ENCODE measurements at places on chromosomes 3 and 15.

- DNase-seq, result no peak
Measured at GRCh38 chr3:55937301-55937700, 450.2 kb upstream of the WNT5A start.

DNA sequence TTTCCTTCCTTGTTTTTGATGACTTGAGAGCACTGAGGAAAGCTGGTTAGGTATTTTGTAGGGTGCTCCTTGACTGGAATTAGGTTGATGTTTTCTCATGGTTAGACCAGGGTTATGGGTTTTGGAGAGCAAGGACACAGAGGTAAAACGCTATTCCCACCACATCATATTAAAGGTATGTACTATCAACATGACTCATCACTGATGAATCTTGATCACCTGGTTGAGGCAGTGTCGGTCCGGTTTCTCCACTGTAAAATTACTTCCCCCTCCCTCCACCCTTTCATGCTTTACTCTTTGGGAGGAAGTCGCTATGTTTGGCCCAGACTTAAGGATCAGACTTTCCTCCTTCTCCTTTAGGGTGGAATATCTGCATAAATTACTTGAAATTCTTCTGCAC, 201.6 kb downstream of the EDEM1 start:
- DNase-seq, result no peak

GRCh38 chr3:150721285-150722130, 17.8 kb upstream of the ERICH6 start:
- no peak for DNase-seq

DNA sequence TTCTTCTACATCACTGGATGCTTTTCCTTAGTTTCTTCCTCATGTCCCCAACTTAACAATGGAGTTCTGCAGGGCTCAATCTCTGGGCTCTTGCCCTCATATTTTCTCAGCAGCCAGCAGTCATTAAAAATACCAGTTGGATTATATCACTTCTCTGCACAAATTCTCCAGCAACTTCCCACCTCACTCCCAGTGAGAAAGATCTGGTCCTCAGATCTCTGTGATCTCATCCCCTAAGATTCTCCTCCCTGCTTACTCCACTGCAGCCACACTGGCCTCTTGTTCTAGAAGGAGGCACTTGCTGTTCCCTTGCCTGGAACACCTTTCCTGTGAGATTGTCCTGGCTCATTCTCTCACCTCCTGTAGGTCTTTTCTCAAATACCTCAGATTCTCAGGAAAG, 6.1 kb downstream of the ERICH6 start:
- DNase-seq, result no peak

DNA sequence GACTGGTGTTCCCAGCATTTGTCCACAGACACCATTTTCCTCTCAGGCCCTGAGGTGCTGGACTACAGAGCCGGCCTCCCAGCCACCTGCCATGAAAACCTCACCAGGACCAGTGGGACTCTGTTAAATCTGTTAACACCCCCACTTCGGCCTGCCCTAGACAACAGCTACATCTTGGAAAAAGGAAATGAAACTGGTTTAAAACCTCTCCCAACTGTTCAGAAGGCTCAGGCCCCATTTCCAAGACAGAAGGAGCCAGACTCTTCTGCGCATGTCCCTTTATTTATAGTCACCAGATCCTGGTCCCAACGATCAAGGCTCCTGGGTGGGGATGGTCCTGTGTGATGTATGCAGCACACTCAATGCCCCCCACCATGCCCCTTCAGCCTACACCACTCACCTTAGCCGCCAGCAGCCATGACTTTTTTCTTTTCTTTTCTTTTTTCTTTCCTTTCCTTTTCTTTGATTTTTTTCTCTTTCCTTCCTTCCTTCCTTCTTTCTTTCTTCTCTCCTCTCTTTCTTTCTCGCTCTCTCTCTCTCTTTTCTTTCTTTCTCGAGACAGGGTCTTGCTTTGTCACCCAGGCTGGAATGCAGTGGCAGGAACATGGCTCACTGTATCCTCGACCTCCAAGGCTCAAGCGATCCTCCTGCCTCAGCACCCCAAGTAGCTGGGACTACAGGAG, 25.5 kb upstream of the FLNB start:
- DNase-seq, result no peak

- DNase-seq, result no peak
Measured at GRCh38 chr3:127486321-127486944, 104.1 kb downstream of the TPRA1 start.

DNA sequence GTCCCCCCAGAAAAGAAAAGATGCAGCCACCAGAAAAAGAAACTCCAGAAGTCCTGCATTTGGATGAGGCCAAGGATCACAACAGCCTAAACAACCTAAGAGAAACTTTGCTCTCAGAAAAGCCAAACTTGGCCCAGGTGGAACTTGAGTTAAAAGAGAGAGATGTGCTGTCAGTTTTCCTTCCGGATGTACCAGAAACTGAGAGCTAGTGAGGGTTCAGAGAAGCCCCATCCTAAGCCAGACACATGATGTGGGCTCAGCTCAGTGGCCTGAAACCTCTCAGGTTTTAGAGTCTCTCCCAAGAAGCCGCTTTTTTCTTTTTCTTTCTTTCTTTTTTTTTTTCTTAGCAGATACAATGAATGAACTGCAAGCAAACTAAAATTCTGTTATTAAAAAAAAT, 7.8 kb downstream of the SLC51B start:
- no peak for DNase-seq

DNA sequence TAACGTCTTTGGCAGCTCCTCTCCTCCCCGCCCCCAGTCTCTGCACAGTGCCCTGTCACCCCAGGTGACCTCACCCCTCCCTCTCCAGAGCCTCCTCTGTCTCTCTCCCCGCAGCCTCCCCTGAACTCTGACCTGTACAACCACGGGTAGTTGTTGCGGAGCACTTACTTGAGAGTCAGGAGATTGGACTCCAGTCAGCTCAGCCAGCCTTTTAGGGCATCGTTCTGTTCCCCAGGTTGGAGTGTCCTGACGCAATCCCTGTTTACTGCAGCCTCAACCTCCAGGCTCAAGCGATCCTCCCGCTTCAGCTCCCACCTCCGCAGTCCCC, 177.7 kb downstream of the UACA start:
- DNase-seq, result peak; percentile 33

GRCh38 chr3:31831591-31831990, 149.5 kb downstream of the OSBPL10 start:
- DNase-seq, result no peak

DNA sequence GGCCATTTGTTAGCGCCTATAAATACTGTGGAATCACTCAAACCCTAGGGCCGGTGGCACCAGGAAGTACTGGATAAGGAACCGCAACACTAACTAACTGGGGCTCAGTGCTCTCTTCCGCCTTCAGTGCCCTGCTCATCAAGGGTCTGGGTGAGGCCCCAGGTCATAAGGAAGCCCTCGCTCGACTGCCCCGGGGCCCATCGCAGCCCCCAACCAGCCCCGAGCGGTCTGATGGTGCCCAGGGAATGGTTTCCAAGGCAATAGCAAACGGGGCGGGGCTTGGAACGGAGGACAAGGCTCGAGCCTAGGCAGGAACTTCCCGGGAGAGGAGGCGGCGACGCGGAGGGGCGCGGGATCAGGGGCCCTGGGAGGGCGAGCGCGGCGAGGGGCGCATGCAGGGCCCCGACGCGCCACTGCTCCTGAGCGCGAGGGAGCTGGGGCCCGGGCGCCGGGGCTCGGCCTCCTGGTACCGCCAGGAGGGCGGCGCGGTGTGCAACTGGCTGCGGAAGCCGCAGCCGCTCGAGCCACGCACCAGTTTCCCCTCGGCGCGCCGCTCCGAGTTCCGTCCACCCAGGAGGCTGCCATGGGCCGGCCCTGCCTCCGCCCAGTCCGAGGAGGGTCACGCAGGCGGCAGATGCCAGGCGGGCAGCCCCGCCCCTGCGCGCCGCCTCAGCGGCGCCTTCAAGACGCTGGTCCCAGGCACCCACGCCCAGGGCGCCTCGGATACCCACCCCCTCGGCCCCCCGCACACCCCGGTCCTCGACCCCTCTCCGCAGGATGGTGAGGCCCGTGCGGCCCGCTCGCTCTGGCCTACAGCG, at the start of gene TTLL3:
TTLL3 (plus strand) TSS at position 648 of the 818 bp plus-strand sequence. CDS start 400 bp downstream, outside the sequence.
- peak; percentile 59 for DNase-seq

DNA sequence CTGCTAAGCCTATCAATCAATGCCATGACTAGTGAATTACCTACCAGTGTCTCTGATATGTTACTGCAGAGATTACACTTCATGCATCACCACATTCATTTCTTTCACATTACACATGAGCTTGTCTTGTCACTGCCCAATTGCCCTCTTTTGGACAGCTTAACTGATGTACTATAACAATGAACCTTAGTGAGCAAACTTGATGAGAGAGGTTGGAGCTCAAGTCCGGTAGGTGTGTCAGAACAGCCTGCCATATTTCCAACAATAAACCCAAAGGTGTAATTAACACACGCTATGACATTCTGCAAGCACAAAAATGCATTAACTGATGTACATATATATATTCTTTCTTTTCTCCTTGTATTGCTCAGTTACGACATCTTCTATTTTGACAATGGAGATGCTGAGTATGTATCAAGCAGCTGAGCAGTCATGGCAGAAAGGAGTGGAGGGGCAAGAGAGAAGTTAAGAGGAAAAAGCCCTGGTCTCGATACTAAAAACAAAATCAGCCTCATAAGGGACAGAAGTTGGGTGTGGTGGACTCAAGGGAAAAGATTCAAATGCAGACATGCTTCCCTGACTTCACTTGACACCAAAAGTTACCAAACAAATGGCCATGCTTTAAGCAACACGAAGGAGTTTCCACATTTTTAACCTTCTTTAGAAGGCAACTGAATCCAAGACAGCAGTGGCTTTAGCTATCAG, 538.2 kb downstream of the FOXP1 start:
- no peak for DNase-seq

- DNase-seq, result no peak
Measured at GRCh38 chr3:127959873-127960272, 44.8 kb downstream of the KBTBD12 start.

GRCh38 chr3:126514161-126514560, 3.4 kb downstream of the UROC1 start:
- DNase-seq, result no peak

- DNase-seq, result no peak
Measured at GRCh38 chr3:138907539-138907938, 39.4 kb downstream of the FOXL2 start.

GRCh38 chr3:78338405-78338804, 1298.5 kb downstream of the ROBO2 start:
- no peak for DNase-seq

DNA sequence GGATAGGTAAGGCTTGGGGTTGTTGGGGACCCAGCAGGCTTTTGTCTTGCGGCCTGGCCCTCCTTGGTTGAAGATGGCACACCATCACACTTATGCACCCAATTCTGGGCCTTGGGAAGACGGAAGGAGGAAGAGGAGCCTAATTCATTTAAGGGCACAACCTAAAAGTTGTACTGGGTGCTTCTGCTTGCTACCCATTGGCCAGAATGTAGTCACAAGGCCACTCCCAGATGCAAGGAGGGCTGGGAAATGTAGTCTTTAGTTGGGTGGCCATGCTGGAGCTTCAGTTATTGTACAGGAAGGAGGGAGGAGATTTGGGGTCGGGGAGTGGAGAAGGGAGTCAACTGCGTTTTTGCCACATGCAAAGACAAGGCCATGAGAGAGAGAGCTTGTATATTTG, 109.2 kb downstream of the TMEM266 start:
- no peak for DNase-seq

DNA sequence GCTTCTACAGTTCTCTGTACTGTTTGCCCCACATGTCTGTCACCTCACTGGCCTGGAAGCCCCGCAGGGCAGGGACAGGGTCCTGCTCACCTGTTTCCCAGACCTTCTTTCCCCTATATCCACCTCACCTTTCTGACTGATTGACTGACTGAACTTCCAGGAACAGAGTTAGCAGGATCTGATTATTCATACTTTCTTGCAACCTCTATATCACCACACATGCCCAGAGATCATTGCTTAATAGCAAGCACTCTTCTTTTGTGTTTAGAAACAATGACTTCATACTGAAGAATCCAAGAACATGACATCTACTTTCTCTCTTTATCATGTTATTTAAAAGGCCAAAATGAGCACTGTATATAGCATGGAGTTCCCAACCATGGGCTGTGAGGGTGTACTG, 18.0 kb upstream of the CLEC3B start:
- DNase-seq, result no peak
